Lower leg skin (tissue), 4 donors: ENCODE measurements at places on chromosomes 2 and 18. TPM values are rescaled to one million over a fixed set of nuclear protein-coding genes. Genes with fewer than 3 reads are reported as not detected.

GRCh38 chr18:48540251-48541025 is 1.6 kb downstream of the CTIF start:
- DNase-seq, result peak; percentile 60

DNA sequence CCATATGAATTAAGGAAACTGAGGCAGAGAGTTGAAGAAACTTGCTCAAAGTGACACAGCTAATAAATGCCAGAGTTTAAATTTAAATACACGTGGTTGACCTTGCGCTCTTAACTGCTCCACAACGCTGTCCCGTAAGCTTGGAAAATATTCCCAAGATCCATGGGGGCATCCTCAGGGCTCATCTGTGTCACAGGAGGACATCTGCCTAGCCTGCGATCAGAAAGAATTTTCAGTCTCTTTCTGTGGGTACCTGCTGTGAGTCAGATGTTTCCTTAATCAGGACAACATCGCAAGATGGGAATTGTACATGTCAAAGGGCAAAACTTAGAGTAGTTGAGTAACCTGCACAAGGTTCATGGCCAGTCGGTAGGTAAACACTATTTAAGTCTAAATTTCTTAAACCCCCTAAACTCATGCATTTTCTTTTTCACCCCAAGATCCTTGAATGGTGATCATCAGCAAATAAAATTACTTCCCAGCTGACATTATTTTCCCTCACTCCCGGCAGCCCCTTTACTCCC is 1.4 kb downstream of the CMPK2 start:
- DNase-seq, result no peak

MTX2 gene
- 27.1 TPM for total RNA-seq

IL1F10 gene
- 20.8 TPM for total RNA-seq

MSGN1 gene
- total RNA-seq, result not detected

- no peak for DNase-seq
Observed at GRCh38 chr2:118588850-118589249, 258.6 kb downstream of the EN1 start.

DNA sequence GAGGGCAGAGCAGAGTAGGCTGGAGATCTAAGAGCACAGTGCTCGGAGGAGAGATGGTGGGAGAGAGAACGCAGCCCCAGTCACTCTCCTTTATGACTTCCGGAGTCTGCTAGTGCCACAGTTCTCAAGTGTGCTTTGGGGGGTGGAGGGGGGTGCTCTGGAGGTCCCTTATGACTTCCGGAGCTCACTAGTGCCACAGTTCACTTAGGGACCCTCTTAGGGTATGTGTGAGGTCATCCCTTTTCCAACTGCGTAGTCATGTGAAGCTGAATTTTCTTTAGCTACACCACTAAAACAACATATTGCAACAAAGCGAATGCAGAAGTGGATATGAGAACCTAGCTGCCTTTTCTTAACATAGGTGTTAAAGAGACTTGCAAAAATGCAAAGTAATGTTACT is 153.7 kb upstream of the KCTD1 start:
- no peak for DNase-seq

- DNase-seq, result no peak
Observed at GRCh38 chr2:37378411-37378810, 34.0 kb downstream of the QPCT start.

- DNase-seq, result no peak
Observed at GRCh38 chr2:112019569-112019982, 35.5 kb upstream of the TMEM87B start.

ZAP70 gene
- total RNA-seq, result 1.3 TPM

DNA sequence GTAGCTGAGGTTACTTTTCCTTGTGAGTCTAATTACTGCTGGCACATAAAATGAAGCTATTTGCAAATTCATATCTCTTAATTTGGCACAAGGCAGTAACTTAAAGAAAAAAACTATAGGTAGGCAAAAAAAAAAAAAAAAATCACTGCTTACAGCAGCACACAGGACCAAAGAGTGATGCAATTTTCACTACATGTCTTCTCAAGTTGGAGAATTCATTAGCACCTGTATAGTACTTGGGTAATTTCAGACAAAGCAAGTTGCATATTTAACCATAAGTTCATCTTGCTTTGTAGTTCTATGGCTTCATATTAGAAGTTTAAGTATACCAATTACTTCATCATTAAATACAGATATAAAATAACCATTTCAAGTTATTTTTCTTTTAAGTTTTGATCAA is 33.7 kb upstream of the RBBP8 start:
- DNase-seq, result no peak

- DNase-seq, result peak; percentile 86
Observed at GRCh38 chr18:9708434-9709303, 568 bp downstream of the RAB31 start.

GRCh38 chr2:37894601-37895000 is 30.5 kb upstream of the RMDN2 start:
- DNase-seq, result no peak

IL18R1 gene
- total RNA-seq, result 2.0 TPM

- DNase-seq, result no peak
Observed at GRCh38 chr18:8516371-8517250, 92.6 kb upstream of the RAB12 start.

DNA sequence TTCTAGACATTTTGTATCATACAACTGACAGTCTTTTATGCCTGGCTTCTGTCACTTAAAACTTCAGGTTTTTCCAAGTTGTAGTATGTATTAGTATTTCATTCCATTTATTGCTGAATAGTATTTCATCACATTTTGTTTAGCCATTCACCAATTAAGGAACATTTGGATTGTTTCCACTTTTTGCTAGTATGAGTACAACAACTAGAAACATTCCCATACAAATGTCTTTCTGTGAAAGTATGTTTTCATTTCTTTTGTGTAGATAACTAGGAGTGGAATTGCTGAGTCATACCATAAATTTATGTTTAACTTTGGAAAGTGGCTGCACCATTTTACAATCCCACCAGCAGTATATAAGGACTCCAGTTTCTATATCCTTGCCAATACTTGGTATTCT is 135.9 kb downstream of the ATAD2B start:
- DNase-seq, result no peak

CD8B2 gene
- total RNA-seq, result 0.17 TPM

GRCh38 chr2:109702250-109702985 is 88.3 kb downstream of the SOWAHC start:
- no peak for DNase-seq
